Nephron progenitor cell (in vitro differentiated cells): ENCODE measurements at places on chromosomes 16 and 17.

DNA sequence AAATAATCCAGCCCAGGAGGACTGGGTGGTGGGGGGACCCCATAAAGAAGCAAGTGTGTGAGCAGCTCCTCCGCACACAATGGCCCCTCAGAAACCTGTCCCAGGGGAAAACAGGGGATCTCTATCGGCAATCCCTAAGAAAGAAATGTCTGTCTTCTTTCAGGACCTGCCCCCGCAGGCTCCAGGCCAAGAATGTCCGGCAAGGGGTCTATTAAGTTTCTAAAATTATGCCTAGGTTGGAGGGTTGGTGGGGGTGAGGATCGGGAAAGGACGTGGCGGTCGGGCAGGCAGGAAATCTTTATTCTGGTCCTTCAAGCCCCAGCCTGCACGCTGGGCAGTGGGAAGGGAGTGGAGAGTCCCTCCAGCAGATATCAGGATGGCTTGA is 23.4 kb upstream of the LITAF start:
- DNase-seq = no peak
- peak overlapping the region; percentile 86 for H3K27ac ChIP-seq

GRCh38 chr16:29806099-29806579 is at the start of gene MAZ:
MAZ (plus strand) TSS chr16:29806529; CDS start chr16:29806702, 173 bp downstream.
- H3K27me3 ChIP-seq = peaks cover 3% of the 10 kb centered on the region
- DNase-seq = peak; percentile 78
- peaks cover 21% of the 10 kb centered on the region for H3K36me3 ChIP-seq
- H3K27ac ChIP-seq = peak within 1 kb of the TSS; percentile 99
- H3K4me3 ChIP-seq = peak within 1 kb of the TSS; percentile 99
- H3K4me1 ChIP-seq = peaks cover 60% of the 10 kb centered on the region

DNA sequence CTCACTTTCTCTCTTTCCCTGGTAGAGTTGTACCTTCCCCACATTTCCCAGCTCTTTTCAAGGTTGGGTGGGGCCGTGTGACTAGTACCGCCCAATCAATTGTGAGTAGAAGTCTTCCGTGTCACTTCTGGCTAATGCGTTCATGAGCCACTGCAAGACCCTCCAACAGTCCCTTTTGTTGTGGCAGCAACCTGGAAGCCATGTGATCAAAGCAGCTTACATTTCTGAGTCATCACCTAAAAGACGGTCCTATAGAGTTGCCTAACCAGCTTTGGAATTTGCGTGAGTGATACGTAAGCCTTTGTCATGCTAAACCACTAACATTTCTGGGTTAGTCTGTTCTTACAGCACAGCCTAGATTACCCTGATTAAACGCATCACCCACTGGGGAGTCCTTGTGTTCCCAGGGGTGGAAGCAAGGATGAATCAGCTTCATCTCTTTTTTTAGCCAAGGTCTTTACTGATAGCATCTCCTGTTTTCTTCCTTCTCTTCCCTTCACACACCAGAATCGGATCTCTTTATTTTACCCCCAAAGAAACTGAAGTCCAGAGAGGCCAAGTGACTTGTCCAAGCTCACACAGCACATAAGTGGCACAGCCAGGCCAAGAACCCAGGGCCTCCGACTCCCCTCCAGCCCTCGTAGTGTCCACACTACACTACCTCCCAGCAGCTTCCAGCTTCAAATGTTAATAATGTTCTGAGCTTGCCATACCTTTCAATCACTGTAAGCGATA is 366.3 kb upstream of the XYLT1 start:
- DNase-seq = no peak
- no peak overlapping the region for H3K4me3 ChIP-seq
- H3K27ac ChIP-seq = no peak overlapping the region
- peaks cover 32% of the 10 kb centered on the region for H3K4me1 ChIP-seq
- no peaks in the 10 kb centered on the region for H3K36me3 ChIP-seq

- no peaks in the 10 kb centered on the region for H3K27me3 ChIP-seq
- peaks cover 42% of the 10 kb centered on the region for H3K4me1 ChIP-seq
- H3K36me3 ChIP-seq = no peaks in the 10 kb centered on the region
- H3K27ac ChIP-seq = no peak overlapping the region
- DNase-seq = no peak
Measured at GRCh38 chr16:89606006-89606405, 7.4 kb upstream of the DPEP1 start.

GRCh38 chr16:9151074-9151473 is 59.6 kb downstream of the HAPSTR1 start:
- peaks cover 38% of the 10 kb centered on the region for H3K4me1 ChIP-seq
- no peak overlapping the region for H3K4me3 ChIP-seq
- H3K27me3 ChIP-seq = peaks cover 14% of the 10 kb centered on the region
- no peaks in the 10 kb centered on the region for H3K36me3 ChIP-seq
- no peak for DNase-seq

DNA sequence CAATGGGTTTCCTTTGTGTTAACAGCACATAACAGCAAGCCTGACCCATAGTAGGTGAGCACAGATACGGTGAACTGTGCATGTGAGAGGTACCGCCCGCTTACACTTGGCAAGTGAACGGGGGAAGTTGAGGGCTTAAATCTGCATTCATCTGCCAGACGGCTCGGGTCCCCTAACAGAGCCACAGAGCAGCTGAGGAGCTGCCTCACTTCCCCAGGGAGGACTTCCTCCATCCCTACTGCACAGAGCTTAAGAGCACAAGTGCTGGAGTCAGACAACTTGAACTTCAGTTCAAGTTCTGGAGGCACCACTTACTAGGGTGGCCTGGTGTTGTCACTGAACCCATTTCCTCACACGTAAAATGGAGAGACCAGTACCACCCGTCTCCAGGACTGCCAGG is 13.4 kb downstream of the RAB5C start:
- no peaks in the 10 kb centered on the region for H3K27me3 ChIP-seq
- H3K4me3 ChIP-seq = no peak overlapping the region
- H3K27ac ChIP-seq = no peak overlapping the region
- no peak for DNase-seq

GRCh38 chr16:27723711-27724481 is 174.0 kb downstream of the KATNIP start:
- H3K36me3 ChIP-seq = peaks cover 68% of the 10 kb centered on the region
- peaks cover 8% of the 10 kb centered on the region for H3K27me3 ChIP-seq
- peaks cover 27% of the 10 kb centered on the region for H3K4me1 ChIP-seq
- H3K27ac ChIP-seq = no peak overlapping the region

DNA sequence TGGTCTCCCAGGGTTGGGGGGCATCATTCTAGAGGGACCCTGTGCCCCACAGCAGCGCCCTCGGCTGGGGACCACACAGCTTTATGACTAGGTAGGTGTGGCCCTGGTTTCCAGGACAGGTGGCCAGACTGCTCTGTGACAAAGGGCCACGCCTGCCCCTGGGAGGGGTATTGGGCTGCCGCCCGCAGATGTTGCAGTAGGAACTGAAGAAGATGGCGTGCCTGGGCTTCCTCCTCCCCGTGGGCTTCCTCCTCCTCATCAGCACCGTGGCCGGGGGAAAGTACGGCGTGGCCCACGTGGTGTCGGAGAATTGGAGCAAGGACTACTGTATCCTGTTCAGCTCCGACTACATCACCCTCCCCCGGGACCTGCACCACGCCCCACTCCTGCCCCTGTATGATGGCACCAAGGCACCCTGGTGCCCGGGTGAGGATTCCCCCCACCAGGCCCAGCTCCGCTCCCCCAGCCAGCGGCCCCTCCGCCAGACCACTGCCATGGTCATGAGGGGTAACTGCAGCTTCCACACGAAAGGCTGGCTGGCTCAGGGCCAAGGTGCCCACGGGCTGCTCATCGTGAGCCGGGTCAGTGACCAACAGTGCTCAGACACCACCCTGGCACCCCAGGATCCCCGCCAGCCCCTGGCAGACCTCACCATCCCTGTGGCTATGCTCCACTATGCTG is at the start of gene SPPL2C:
SPPL2C (plus strand) TSS at position 187 of the 681 bp plus-strand sequence; CDS start at position 213, 26 bp downstream.
- peaks cover 13% of the 10 kb centered on the region for H3K27me3 ChIP-seq
- no peak within 1 kb of the TSS for H3K27ac ChIP-seq
- H3K4me1 ChIP-seq = no peaks in the 10 kb centered on the region
- no peak within 1 kb of the TSS for H3K4me3 ChIP-seq
- no peaks in the 10 kb centered on the region for H3K36me3 ChIP-seq

DNA sequence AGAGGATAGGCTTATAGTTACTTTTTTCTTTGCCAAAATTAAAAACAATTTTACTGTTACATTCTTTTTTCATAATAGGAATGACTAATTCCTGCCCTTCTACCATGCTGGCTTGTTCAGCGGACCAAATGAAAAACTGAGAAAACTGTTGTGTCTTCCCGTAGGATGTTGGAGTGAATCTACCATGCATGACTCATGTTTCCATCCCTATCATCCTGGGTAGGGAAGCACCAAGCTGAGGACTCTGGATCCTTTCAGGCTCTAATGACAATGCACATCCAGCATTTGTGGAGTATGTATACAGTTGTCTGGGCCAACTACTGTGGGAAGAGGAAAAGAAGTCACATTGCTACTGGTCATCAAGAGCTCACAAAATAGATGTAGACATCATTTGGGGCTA is 41.1 kb upstream of the DHX8 start:
- peaks cover 18% of the 10 kb centered on the region for H3K4me1 ChIP-seq
- H3K4me3 ChIP-seq = no peak overlapping the region
- H3K27me3 ChIP-seq = peaks cover 3% of the 10 kb centered on the region

DNA sequence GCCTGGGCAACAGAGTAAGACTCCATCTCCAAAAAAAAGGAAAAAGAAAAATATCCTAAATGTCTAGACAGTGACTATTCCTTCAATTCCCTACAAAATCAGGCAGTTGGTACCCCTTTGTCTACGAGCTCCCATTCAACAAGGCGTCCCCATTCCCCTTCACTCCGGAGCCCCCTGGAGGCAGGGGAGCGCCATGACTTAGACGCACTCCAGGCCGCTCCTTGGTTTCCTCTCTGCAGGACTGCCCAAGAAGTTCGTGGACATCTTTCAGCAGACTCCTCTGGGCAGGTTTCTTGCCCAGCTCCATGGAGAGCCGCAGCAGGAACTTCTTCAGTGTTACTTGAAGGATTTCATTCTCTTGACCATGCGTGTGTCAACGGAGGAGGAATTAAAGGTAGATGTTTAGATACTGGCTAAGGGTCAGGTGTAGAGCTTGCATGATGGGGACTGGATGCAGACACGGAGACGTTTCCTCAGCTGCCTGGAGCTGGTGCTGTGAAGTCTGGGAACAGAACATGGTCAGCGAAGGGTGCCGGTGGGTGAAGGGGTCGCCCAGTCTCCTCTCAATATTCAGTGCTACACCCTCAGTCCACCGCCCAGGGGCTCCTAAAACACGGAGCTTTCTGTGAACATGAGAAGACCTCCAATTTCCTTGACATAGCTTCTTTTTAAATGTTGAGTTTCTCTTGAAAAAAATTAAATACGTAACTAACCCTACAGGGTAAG is 53.3 kb upstream of the ENDOV start:
- H3K27me3 ChIP-seq = no peaks in the 10 kb centered on the region
- H3K27ac ChIP-seq = no peak overlapping the region
- peak; percentile 41 for DNase-seq
- no peaks in the 10 kb centered on the region for H3K4me1 ChIP-seq
- H3K4me3 ChIP-seq = no peak overlapping the region

- peaks cover 28% of the 10 kb centered on the region for H3K4me1 ChIP-seq
- no peak overlapping the region for H3K27ac ChIP-seq
- DNase-seq = no peak
- H3K36me3 ChIP-seq = peaks cover 14% of the 10 kb centered on the region
Measured at GRCh38 chr17:1120596-1121441, 59.0 kb downstream of the ABR start.

- no peak within 1 kb of the TSS for H3K4me3 ChIP-seq
- H3K27me3 ChIP-seq = peaks cover 16% of the 10 kb centered on the region
- no peak within 1 kb of the TSS for H3K27ac ChIP-seq
- peaks cover 31% of the 10 kb centered on the region for H3K36me3 ChIP-seq
Measured at GRCh38 chr16:67199011-67199807, at the start of gene ELMO3. ELMO3 (plus strand) TSS chr16:67199131; CDS start chr16:67199327, 196 bp downstream.

DNA sequence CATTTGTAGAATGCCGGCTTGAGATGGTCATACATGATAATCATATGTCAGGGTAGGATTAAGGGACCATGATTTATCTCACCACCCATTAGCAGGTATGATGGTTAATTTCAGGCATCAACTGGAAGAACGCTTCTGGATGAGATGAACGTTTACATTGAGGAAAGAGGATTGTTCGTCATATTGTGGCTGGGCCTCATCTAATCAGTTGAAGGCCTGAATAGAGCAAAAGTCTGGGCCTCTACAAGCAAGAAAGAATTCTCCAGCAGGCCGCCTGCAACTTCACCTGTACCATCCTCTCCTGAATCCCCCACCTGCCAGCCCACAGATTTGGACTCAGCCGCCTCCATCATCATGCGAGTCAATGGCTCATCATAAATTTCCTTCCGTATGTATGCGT is 30.6 kb upstream of the XYLT1 start:
- peaks cover 7% of the 10 kb centered on the region for H3K27me3 ChIP-seq
- H3K36me3 ChIP-seq = no peaks in the 10 kb centered on the region
- DNase-seq = no peak
- no peak overlapping the region for H3K4me3 ChIP-seq

DNA sequence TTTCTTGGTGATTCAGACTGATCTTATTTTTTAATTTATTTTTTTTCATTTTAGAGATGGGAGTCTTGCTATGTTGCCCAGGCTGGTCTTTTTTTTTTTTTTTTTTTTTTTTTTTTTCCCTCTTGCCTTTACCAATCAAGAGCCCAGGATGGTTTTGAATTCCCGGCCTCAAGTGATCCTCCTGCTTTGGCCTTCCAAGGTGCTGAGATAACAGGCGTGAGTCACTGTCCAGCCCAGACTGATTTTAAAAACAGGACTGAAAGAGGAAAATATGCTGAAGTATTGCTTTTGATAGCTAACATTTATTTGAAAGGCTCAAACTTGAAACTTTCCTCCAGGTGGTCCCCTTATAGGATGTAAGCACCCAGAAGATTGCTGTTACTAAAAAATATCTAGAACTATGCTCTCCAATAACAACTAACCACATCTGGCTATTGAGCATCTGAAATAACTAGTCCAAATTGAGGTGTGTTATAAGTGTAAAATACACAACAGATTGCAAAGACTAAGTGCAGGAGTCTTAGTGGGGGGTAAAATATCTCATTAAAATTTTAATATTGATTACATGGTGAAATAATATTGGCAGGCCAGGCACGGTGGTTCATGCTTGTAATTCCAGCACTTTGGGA is 15.8 kb upstream of the BRIP1 start:
- no peak for DNase-seq
- H3K27ac ChIP-seq = no peak overlapping the region
- peaks cover 38% of the 10 kb centered on the region for H3K36me3 ChIP-seq
- no peaks in the 10 kb centered on the region for H3K4me1 ChIP-seq

- peaks cover 44% of the 10 kb centered on the region for H3K27me3 ChIP-seq
- H3K27ac ChIP-seq = no peak overlapping the region
- H3K4me1 ChIP-seq = peaks cover 40% of the 10 kb centered on the region
- no peaks in the 10 kb centered on the region for H3K36me3 ChIP-seq
Measured at GRCh38 chr16:48860341-48860740, 250.4 kb upstream of the N4BP1 start.

DNA sequence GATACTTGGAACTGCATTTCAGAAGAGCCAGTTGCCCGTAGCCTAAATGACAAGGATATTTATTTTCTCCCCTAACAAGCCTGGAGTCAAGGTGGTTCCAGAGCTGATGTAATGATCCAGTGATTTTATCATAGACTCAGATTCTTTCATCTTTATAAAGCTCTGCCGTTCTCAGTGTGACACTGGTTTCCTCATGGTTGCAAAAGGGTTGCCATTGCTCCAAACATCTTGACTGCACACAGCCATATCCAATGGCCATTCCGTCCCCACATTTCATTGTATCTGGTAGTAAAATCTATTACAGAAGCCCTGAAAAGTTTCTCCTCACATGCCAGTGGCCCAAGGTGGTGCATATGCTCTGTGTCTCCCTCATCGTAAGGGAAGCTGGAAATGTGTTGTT is 63.1 kb upstream of the SDK2 start:
- no peak overlapping the region for H3K4me3 ChIP-seq
- no peaks in the 10 kb centered on the region for H3K36me3 ChIP-seq
- peaks cover 33% of the 10 kb centered on the region for H3K4me1 ChIP-seq
- H3K27me3 ChIP-seq = peaks cover 34% of the 10 kb centered on the region
- DNase-seq = no peak
- H3K27ac ChIP-seq = no peak overlapping the region

GRCh38 chr16:58684354-58685083 is at the start of gene SLC38A7:
SLC38A7 (minus strand) TSS chr16:58684770; CDS start chr16:58680126, 4,644 bp downstream.
- DNase-seq = peak; percentile 83
- H3K36me3 ChIP-seq = peaks cover 4% of the 10 kb centered on the region
- peak within 1 kb of the TSS; percentile 29 for H3K27ac ChIP-seq
- peak within 1 kb of the TSS; percentile 90 for H3K4me3 ChIP-seq
